ENCODE measurements at places on chromosomes 12 and 14.

DNA sequence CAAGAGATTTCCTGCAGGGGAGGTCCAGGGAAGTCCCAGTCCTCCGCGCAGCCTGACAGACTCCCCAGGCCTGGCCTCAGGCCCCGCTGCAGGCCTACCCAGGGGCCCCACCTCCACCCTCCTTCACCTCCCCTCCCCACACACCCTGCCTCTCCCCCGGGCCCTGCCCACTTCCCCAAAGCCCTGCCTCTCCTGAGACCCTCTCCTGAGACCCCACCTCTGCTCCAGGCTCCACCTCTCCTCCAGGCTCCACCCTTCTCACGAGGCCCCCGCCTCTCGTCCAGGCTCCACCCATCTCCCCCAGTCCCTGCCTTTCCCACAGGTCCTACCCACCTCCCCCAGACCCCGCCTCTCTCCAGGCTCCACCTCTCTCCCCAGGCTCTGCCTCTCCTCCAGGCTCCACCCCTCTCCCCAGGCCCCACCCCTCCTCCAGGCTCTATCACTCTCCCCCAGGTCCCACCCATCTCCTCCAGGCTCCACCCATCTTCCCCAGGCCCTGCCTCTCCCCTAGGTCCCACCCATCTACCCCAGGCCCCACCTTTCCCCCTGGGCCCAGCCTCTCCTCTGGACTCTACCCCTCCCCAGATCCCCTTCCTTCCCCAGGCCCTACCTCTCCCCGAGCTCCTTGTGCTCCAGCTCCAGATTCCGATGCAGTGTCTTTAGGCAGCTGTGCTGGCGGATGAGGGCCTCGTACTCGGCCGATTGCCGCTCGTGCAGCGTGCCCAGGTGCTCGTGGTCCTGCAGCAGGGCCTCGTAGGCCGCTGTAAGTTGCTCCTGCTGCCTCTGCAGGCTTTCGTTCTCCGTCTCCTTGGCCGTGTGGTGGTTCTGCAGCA is 58.8 kb upstream of the GPR68 start:
- DNase-seq, result peak; percentile 90

DNA sequence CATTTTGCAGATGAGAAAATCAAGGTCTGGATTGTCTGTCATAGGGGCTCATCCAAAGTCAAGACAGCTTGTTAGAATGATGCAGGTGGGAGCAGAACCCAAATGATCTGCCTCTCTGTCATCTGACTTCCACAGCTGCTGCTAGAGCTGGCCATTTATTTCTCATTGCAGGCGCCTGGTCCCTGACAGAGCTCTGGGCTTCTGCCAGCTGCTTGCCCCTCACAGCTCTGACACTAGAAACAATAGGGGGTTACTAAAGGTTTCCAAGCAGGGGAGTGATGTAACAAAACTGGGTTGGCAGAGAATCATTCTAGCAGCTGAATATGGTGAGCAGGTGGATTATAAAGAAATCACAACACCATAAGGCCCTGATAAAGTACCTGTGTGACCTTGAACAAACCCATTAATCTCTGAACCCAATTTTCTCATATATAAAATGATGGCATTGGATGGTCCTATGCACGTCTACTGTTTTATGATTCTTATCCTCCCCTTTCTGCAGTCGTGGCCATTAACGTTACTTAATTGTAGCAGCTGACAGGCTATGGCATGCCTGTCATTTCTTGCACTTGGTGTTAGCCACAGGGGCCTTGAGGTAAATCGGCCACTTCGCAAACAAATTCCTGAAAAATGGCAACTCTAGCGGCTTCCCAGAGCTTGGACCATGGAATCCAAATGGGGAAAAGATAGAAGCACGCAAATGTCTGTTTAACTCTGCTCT is 134.6 kb downstream of the RMST start:
- no peak for DNase-seq

DNA sequence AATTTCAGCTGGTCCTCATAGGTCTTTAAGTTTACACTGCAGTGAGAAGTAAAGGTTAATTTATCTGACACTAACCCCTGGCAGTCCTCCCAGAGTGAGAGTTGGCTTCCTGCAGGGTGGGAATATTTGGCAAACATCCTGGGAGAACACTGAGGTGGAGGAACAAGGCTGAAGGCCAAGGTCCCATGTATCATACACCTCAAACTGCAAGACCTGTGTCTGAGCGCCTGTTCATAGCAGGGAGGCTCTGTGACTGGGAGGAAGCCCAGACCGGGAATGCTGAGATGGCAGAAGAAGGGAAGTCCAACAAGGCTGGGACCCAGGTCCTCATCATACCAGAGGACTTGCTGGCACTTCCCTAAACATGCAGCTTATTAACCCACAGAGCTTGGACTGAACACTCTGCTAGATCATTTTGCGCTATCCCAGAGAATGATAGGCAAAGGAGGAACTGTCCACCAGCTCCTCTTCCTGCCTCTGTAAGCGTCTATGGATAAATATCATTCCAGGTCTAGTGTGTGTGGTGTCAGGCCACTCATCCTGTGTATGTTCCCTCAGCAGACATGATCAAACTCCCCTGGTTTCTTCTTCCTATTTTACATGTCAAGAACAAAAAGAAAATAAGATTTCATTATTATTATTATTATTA is 199.6 kb upstream of the CNOT2 start:
- no peak for DNase-seq

DNA sequence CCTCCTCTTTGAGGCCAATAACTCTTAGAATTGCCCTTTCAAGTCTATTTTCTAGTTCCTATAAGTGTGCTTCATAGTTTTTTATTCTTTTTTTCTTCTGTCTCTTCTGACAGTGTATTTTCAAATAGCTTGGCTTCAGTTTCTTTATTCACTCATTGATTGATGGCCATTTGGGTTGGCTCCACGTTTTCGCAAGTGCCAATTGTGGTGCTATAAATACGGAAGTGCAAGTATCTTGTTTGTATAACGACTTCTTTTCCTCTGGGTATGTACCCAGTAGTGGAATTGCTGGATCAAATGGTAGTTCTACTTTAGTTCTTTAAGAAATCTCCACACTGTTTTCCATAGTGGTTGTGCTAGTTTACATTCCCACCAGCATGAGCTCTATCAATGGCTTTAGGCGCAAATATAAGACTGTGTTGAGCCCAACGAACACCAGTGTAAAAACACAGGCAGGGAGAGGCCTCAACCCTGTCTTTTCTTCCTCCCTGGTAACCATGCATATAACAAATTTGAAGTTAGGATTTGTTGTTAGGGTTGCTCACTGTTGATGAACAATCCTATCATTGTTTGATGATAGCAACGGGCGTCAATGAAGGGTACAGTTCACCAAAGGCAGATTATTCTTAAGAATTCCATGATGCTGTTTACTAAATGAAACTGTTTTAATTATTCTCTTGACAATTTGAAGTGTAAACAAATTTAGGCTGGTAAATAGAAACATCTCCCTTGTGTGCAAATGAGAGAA is 13.3 kb upstream of the LMNTD1 start:
- DNase-seq, result no peak

DNA sequence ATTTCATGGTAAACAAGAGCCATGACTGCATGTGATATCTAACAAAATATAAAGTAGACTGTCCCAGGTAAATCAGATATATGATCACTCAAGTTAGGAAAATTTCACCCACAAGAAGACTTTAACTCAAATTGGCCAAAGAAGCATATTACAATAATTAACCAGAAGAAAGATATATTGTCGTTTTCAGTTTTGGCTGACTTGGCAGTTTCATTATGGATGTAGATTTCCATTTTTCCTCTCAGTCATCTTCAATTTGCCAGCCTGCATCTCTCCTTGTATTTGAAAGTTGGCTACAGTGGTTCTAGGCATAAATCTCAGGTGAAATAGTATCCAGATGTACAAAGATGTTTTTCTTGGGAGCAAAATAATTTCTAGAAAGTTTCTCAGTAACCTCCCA is 761.6 kb downstream of the LRFN5 start:
- DNase-seq, result no peak

DNA sequence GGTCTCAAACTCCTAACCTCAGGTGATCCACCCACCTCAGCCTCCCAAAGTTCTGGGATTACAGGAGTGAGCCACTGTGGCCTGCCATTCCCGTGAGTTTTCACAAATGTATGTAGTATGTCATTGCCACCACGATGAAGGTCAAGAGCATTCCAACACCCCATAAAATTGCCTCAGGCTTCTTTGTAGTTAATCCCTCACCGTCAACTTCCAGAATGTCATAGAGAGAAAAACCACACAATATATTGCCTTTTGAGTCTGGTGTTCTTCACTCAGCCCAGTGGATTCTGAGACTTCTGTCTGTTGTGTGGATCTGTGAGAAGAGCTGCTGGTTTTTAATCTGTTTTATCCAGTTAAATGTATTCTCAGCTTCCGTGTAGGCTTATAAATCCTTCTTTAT is 12.6 kb upstream of the CFAP251 start:
- DNase-seq, result no peak

DNA sequence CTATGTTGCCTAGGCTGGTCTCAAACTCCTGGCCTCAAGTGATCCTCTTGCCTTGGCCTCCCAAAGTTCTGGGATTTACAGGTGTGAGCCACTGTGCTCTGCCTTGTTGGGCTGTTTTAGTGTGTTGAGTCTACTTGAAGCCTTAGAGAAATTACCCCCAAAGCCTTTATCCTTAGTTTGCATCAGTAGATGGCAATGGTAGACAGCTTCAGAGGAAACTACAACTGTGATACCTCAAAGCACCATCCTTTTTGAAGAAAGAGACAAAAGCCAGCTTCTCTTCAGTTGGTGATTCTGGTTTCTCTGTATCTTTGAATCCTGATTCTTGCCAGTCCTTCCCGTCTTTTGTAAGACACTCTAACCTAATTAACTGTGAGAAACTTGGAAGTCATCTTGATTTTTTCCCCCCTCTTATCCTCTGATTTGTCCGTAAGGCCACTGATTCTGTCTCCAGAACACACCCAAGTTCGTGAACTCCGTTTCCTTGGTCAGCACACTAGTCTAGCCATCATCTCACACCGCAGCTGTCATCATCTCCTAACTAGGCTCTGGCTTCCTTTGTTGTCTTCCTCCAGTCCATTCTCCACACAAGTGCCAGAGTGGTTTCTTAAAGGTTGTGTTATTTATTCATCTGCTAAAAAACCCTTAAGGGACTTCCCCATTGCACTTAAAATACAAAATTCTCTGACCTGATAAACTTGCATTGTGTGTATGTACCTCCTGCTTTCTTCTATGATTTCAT is 20.2 kb downstream of the ATP2A2 start:
- no peak for DNase-seq

GRCh38 chr14:93946541-93947090 is 19.5 kb downstream of the FAM181A start:
- no peak for DNase-seq

DNA sequence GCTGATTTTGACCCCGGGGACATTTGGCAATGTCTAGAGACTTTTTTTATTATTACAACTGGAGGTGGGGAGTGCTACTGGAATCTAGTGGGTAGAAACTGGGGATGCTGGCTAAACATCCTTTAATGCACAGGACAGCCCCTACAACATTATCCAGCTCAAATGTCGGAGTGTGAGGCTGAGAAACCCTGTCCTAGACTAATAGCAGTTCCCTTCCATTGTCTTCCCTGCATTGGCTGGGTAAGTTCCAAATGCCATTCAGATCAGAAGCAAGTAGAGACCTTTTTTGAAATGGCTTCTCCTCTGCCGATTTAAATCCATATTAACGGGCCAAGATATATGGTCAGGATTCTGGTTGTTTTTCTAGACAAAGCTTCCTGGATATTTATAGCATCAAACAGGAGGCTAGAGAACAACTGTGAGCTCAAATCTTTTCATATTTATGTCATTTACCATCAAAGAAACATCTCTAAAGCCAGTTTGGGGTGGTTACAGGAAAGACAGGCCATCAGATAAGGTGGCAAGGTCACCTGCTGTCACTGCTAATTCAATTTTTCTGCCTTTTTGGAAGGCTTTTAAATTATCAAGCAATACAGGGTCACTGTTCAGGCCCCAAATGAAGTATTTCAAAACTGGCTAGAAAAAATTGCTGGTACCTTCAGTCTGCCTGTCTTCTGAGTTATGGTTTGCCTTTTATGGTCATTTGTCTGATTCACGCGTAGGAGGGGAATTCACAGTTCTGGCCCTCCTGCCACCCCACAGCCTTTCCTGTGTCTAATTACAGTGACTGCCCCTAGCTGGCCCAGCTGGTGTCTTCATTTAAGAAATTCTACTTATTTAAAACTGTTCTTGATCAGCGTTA is 20.1 kb upstream of the AKAP5 start:
- peak; percentile 79 for DNase-seq

DNA sequence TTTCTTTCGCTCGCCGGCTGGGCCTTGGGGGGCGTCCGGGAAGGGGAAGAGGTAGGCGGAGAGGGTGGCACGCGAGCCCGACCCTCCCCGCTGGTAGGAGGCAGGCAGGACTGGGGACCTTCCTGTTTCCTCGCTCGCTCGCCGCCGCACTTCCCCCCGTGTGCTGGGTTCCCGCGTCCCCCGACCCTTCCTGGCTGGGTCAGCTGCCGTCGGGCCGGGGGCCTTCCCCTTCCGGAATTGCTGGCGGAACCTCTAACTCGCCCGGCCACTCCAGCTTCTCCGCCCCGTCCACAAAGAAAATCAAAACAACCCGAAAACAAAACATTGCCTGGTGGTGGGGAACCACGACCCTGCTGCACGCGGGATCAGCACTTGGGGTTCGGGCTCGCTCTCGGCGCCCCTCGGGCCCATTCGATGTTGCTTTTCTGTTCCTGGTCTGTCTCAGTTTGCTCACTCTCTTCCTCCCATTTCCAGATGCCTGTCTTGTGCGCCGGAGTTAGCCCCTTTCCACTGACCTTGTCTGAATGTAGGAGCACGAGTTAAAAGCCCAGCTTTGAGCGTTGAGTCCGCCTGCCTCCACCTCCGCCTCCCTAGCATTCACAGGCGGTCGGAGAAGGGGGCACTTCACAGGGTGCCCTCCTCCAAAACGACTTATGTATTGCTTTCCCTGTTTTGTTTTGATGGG is 581 bp downstream of the PAPOLA start:
- DNase-seq, result peak; percentile 64

DNA sequence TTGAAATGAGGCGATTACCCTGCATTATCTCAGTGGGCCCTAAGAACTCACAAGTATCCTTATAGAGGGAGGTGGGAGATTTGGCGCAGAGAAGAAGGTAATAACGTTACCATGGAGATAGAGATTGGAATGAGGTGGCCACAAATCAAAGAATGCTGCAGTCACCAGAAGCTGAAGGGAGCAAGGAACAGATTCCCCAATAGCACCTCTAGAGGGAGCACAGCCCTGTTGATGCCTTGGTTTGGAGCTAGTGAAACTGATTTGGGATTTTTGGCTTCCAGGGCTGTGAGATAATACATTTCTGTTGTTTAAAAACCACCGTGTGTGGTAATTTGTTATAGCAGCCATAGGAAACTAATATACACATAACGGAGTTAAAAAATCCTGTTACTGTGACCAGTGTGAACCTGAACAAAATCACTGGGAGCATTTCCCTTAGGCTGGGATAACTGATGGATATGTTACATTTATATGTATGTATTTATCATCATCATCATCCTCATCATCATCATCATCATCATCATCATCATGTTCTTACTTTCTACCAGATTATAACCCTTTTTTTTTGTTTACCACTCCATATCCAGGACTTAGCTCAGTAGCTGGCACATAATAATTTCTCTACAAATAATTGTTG is 100.3 kb downstream of the LIN7A start:
- DNase-seq, result peak; percentile 5

Data from activated CD4-positive, alpha-beta T cell treated with anti-CD3 and anti-CD28 coated beads, Interleukin-2, Interleukin-6, amounts not matched to agents 100 ng/mL and 50 ng/mL, durations not matched to agents 16 hours and 8 hours (primary cell).